ENCODE measurements at places on chromosomes 1 and 21.

GRCh38 chr1:36450270-36450918, at the start of gene OSCP1:
OSCP1 (minus strand) TSS chr1:36450451; CDS start chr1:36450369, 82 bp downstream.
- DNase-seq = peak; percentile 94

- no peak for DNase-seq
These were observed 1337.8 kb downstream of the AMY1C start for GRCh38 chr1:105087506-105087905.

DNA sequence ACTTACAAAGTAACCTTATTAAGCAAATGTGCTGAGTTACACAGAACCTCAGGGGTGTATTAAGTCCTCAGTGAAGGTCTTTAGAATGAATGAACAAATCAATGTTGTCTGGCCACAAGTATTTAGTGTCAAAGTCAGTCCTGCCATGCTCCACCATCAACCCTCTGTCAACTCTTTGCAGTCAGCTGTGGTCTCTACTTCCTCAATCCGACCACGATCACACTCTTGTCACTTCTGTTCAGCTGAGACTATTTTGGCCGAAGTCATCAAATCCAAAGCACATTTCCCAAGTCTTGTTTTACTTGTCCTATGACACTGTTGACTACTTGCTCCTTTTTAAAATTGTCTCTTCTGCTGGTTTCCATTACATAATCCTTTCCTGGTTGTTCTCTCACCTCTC, 173.5 kb downstream of the ST6GALNAC5 start:
- no peak for DNase-seq

GRCh38 chr1:27388337-27389005, 4.0 kb upstream of the GPR3 start:
- peak; percentile 74 for DNase-seq

Measured in hematopoietic multipotent progenitor cell treated with erythropoietin and hydrocortisone succinate and interleukin-3 and kit ligand, for 17 days (in vitro differentiated cells).